ENCODE measurements at places on chromosomes 3 and 15.

GRCh38 chr3:140636406-140637138, 41.3 kb upstream of the TRIM42 start:
- no peak for DNase-seq

- DNase-seq: no peak
These were observed 120.0 kb upstream of the MRPL3 start for GRCh38 chr3:131622726-131623125.

GRCh38 chr15:70856884-70857561, 3.1 kb upstream of the LARP6 start:
- peak; percentile 95 for DNase-seq

GRCh38 chr3:13569201-13569600, 20.3 kb downstream of the FBLN2 start:
- no peak for DNase-seq

DNA sequence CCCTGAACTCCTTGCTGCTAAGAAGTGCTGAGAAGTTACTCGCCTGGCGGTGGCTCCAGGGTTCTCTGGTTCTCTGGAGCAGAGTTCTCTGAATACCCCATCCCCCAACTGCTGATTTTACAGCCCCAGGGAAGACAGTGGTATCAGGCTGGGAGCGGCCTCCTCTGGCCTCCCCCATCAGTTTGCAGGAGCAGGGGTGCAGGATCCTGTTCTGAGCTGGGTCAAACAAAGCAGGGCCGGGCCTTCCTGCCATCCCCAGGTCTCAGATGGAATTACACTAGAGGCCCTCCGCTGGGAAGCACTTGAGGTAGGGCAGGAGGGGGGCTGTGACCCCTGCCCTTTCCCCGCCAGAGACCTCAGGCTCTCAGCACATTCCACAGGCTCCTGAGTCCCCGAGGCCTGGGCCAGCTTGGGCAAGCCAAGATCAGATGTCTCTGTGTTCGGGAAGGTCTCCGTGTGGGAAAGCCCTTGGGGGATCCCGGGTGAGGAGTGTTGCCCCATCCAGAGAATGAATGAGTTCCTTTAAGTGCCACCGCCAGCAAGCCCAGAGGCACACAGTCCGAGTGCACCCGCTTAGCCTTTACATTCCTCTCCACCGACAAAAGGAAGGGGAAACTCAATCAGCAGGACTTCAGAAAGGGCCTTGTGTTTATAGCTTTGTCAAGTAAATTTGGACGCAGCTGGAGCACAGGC, 149.9 kb downstream of the LRRK1 start:
- no peak for DNase-seq

DNA sequence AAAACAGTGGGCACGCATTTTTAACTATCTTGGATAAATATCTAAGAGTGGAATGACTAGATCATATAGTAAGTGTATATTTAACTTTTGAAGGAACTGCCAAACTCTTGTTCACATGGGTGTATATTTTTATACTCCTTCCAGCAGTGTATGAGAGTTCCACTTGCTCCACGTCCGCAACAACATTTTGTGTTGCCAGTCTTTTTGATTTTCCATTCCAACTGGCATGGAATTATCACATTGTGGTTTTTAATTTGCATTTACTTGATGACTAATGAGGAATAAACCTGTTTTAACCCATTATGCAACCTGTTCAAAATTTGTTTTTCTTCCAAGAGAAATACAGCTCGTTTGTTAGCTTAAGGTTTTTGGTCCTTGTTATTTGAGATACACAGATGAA, 51.6 kb downstream of the ZNF621 start:
- no peak for DNase-seq

GRCh38 chr3:157065201-157065600, 94.7 kb downstream of the CCNL1 start:
- DNase-seq: no peak

GRCh38 chr3:111923806-111924205, 55.0 kb upstream of the ABHD10 start:
- DNase-seq: no peak

DNA sequence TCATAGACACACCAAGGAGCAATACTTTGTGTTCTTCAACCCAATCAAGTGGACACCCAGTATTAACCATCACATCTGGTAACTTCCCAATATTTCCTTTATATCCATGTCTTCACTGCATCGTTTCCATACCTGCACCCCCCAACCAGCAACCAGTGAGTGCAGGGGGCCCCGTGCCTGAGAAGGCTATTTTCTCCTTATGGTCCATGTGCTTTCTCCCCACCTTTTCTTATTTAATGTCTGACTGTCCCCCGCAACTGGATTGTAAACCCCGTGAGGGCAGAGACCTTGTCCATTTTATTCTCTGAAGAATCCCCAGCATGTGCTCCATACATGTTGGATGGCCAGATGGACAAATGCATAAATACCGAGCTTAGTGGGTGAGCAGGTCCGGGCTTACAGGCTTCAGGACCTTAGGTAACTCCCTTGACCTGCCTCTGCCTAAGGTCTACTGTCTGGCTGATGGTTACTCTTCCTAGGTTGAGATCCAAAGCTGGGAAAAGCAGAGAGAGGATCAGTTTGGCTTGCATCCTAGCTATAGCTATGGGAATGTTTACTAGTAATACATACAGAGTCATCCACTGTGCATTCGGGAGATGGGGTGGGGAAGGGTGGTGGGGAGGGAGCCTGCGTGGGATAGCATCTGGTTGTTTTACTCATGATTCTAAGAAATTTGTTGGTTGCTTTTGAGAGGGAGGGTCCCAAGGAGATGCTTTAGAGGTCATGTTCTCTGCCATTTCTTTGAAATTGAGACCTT, 41.5 kb downstream of the PXYLP1 start:
- DNase-seq: no peak

DNA sequence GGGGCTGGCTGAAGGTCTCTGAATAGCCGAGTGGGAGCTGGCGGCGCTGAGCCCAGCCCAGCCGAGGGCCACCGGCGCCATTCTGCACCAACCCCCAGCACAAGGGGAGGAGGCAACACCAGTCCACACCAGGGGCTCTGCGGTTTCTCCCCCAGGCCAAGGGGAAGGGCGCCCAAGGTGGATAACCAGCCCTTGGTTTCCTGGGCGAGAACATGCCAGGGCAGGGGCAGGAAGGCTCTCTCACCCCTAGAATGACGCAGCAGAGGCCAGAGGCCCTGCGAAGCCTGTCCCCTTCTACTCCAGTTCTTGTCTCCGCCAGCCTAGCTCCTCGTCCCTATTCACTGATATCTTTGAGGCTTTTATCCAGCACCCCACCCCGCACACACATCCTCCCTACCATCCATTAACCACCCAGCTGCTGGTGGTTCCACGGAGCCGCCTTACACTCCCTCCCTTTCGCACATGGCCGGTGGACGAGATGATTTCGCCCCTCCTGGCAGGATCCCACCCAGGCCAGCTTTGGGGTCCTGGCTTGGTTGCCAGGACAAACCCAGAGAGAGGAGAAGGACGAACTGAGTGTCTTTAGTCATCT, 1.3 kb downstream of the RBPMS2 start:
- no peak for DNase-seq

GRCh38 chr3:115146032-115146417, 1.1 kb downstream of the ZBTB20 start:
- DNase-seq: peak; percentile 46

DNA sequence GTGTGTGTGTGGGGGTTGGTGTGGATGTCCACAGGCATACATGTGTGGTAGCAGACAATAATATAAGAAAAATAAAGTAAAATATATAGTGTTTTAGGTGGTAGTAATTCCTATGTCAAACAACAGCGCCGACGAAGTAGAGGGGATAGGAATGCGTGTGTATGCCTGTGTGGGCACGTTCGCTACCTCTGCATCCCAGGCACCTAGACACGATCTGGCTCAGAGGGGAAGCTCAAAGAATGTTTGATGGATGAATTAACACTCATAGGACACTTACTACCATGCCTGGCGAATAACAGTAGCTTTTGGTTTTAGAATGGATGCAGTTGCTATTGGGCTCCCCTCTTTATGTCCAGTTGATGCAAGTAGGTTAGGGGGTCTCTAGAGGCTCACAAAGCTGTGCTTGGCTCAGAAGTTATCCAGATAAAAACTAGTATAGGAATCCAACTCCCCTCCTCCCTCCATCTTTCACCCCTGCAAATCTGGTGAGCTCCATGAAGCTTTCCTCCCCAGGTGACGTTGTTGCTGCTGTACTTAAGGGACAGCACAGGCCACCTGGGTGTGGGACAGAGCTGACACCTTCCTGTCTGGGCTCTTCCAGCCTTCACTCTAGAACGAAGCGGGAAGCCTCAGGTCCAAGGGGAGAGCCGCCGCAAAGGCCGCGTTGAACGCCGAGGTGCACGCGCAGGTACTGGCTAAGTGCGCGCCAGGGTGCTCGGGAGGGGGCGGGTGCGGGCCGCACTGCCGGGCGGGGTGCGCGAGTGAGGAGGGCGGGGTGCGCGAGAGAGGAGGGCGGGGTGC, 192.6 kb upstream of the LYSMD4 start:
- DNase-seq: no peak

DNA sequence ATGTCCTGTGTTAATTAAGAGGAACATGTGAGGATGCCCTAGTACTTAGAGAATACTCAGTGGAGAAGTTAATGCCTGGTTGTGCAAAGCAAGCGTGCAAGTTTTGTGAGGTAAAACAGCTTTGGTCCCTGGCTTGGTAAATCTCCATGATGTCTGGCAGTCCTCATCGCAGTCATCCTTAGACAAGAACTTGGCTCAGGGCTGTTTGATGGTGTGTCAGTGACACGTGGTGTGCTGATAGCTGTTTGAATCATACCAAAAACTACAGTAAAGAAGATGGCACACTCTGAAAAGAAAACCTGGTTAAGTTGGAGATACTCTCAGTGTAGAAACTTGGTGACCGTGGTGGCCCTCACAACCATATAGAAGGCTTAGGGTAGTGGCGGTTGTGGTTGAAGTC, 361.7 kb downstream of the FEZF2 start:
- DNase-seq: no peak

DNA sequence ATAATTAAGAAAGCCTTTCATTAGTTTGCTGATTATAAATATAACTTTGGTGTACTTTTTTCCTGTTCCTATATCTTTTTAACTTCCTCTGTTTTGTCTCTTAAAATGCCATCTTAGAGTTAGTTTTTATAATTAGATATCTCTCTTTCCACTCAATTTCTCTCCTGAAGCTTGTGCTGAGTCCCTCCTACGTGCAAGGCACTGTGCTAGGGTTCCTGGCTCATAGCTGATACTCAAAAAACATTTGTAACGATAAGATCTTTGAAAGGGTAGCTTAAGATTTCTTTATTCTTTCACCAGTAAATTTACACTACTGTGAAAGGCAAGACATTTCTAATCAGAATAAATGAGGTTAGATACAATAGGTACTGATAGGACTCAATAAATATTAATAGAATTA, 358.8 kb downstream of the MECOM start:
- DNase-seq: no peak

GRCh38 chr15:78842519-78842918, 30.2 kb upstream of the MORF4L1 start:
- no peak for DNase-seq

GRCh38 chr15:100598655-100599054, 3.3 kb downstream of the LINS1 start:
- DNase-seq: no peak

GRCh38 chr3:185207931-185208746, 45.7 kb downstream of the EHHADH start:
- no peak for DNase-seq

- no peak for DNase-seq
These were observed 164.1 kb upstream of the SLC2A2 start for GRCh38 chr3:171190668-171191067.

- no peak for DNase-seq
These were observed 145.9 kb upstream of the GALNT15 start for GRCh38 chr3:16028604-16029003.

- DNase-seq: no peak
These were observed 199.4 kb upstream of the TTC14 start for GRCh38 chr3:180402471-180403073.

DNA sequence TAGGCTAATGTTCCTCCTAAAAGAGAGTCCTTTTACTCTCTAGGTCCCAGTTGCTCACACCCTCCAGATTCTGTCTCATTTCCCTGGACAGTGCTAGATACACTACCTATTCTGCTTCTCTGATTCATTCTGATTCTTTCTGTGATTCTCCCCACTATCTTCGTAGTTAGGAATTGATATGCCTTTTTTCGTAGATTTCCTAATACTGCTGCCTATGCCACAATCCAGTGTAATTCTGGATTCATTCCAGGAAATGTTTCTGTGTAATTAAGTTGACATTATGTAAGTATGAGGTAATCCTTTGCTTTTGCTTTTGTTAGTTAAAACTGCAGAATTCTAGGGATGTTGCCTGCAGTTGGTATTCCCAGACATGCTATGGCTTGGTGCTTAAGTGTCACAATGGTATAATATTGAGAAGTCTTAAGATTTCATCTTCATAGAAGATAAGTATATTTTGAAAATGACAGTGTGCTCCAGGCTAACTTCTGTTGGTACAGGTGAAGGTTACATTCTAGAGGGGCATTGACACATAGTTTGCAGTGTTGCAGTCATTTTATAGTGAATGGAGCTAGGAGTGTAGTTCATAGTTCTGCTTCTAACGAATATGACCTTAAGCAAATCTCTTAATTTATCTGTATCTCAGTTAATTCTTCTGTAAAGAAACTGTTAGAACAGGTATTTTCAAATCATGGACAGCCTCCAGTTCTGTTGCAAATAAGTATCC, 54.3 kb downstream of the RIOX2 start:
- peak; percentile 33 for DNase-seq

- no peak for DNase-seq
These were observed 249.1 kb downstream of the STAG1 start for GRCh38 chr3:136503056-136503455.

- DNase-seq: no peak
These were observed 51.5 kb upstream of the ZBTB38 start for GRCh38 chr3:141316851-141317250.

DNA sequence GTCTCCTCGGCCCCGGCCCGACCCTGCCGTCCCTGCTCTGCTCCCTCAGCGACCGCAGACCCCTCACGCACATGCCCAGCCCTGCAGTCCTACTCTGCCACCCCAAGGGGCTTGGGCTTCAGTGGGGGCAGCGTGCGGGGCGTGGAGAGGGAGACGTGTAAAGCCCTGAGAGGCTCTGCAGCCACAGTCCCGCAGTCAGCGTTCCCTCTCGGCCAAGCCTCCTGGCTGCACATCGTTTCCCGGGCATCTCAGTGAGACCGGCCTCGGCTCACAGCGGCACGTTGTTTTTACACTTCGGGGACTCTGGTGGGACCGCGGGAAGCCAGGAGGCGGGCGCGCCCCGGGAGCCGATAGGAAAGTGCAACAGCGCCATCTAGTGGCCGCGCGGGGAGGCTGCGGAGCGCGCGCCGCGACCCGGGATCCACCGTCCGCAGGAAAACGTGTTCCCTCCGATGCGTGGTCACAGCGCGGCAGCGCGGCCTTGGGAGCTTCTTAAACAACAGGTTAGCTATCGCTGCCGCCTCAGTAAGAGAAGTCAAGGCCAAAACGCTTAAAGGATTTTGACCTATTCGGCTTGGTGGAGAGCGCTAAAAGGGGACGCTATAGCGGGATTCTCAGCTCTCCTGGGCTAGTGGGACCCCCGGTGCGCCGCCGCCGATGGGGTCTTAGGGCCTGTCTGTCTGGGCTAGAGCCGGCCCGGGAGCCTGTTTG, 226.8 kb upstream of the IGF1R start:
- no peak for DNase-seq

- no peak for DNase-seq
These were observed 19.0 kb upstream of the OCA2 start for GRCh38 chr15:28118083-28118482.
